ENCODE measurements at places on chromosomes 6 and 20.

DNA sequence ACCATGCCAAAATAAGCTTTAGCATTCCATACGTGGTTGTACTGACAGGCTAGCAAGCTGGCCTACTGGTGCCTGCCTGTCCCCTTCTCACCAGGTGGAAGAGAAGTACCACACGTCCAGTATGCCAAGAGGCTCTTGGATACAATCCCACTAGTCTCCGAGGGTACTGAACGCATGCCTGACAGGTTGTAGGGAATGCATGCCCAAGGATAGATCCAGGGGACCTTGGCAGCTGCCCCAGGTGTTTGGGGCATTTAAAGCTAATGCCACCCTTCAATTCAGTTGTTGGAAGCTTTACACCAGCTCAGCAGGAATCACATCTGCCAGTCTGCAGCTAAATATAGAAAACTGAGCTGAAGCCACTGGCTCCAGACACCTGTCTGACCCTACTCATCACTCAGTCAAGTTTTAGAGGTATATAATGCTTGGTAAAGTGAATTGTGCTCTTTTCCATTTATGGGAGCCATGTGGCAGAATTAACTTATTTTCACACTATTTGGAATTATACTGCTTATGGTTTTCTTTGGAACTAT lies 4.9 kb downstream of the TUBB2B start:
- DNase-seq: no peak

GRCh38 chr6:54010340-54011276 lies 100.6 kb upstream of the MLIP start:
- DNase-seq: no peak

- DNase-seq: no peak
These were observed 239.6 kb downstream of the LRFN2 start for GRCh38 chr6:40347571-40348011.

- no peak for DNase-seq
These were observed 76.0 kb downstream of the MAN1A1 start for GRCh38 chr6:119273272-119274196.

- DNase-seq: no peak
These were observed at the start of gene RBM24 for GRCh38 chr6:17281100-17281496. Gene RBM24 (plus strand): TSS chr6:17281361. CDS start chr6:17281582, 221 bp downstream.

GRCh38 chr6:41783106-41783780 lies 2.7 kb downstream of the PRICKLE4 start:
- no peak for DNase-seq

DNA sequence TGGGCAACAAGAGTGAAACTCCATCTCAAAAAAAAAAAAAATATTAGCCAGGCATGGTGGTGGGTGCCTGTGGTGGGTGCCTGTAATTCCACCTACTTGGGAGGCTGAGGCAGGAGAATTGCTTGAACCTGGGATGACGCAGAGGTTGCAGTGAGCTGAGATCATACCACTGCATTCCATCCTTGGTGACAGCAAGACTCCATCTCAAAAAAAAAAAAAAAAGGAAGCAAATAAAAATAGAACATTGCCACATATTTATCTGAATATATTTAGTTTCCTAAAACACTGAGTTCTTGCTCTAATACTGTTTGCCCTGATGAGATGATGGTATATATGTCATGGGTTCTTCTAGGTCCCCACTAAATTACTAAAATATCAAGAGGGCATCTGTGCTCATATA lies 28.4 kb downstream of the CASP8AP2 start:
- DNase-seq: no peak

- no peak for DNase-seq
These were observed 398.4 kb downstream of the TBC1D32 start for GRCh38 chr6:120935908-120936307.

- no peak for DNase-seq
These were observed 11.7 kb downstream of the BPIFB4 start for GRCh38 chr20:33091147-33091546.

DNA sequence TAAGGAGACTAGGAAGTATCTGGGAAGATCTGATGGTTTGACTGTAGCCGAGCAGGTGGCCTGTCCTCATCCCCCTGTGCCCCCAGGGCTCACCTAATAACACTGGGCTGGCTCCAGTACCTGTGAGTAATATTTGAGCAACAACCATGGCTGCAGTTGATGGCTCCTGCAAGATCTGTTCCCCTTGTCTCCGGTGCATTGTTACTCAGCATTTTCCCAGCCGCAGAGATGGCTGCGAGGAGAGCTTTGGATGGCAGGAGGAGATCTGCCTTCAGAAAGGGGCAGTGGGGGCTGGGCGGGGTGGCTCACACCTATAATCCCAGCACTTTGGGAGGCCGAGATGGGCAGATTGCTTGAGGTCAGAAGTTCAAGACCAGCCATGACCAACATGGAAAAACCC lies 39.3 kb downstream of the PTK7 start:
- DNase-seq: no peak

DNA sequence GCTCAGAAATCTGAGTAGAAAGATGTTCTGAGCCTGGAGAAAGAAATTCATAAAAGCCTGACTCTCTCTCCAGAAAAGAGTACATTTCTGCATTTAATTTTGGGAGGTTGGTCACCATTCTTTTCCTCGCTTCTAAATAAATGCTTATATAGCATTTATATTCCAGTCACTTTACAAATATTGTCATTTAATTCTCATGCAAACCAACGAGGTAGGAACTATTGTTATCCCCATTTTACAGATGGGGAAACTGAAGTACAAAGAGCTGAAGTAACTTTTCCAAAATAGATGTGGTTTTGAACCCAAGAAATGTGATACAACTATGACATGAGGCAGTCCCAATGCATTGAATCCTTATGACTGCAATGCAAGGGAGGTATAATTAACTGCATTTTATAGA lies 4.5 kb upstream of the TRIB3 start:
- no peak for DNase-seq

DNA sequence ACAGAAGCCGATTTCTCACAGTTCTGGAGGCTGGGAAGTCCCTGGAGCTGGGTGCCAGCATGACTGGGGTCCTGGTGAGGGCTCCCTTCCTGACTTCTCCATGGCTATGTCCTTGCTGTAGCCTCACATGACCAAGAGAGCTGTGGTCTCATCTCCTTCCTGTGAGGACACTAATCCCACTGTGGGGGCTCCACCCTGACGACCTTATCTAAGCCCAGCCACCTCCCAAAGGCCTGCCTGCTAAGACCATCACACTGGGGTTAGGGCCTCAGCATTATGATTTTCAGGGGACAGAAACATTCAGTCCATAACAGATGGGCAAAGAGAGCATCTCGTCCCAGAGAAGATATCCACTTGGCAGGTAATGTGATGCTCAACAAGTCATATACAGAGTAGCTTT lies 16.8 kb downstream of the RPP40 start:
- no peak for DNase-seq

DNA sequence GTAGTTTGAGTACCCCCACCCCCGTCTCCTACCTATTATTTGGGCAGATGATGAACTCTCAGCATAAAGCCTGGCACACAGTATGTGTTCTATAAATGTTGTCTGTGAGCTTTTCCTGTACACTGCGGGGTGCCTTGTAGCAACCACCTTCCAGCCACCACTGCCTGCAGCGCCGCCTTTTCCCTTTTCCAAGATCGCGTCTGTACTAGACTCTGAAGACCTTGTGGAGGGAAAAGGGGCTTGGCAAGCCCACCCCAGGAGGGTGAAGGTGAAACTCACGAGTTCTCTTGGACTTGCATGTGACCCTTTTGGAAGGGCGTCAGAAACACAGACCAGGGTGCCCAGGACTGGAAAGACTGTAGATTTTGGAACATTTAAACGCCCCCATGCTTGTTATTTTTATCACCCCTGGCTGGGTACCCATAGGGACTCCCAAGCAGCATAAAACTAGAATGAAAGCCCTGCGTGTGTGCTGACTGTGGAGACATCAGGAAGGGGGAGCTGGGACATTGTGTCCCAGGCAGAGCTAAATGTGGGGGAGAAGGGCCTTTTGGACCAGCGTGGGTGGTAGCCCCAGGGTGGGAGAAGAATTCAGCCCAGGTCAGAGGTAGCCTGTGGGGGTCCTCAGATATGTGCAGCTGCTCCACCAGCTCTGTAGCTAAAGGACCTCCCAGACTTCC lies 8.3 kb downstream of the BAK1 start:
- no peak for DNase-seq

DNA sequence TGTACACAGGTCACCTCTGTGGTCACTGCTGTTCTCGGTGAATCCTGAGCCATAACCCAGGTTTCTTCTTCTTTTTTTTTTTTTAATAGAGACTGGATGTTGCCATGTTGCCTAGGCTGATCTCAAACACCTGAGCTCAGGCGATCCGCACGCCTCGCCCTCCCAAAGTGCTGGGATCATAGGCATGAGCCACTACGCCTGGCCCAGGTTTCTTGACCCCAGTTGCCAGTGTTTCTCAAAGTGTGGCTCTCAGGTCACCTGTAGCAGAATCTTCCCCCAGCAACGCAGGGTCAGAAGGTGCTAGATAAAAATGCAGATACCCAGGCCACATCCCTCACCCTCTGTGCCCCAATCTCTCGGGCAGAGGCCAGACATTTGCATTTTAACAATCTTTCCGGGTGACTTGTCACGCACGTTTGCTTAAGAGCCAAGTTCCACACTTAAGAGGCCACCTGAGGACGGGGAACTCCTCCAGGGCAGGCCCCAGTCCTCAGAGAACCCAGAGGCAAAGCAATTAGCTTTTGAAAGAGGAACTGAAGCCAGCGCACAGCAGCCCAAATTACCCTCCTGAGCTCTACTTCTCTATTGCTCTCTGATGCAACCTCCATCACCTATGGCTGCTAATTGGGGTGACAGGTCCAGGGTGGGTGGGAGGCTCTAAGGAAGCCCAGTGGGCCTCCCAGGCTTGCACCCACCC lies 81.8 kb downstream of the NFATC2 start:
- no peak for DNase-seq

GRCh38 chr6:131683479-131683878 lies 17.7 kb downstream of the OR2A4 start:
- DNase-seq: no peak

GRCh38 chr20:34363465-34364222 lies 571 bp downstream of the ITCH start:
- DNase-seq: no peak

- DNase-seq: no peak
These were observed 168.2 kb downstream of the GPX5 start for GRCh38 chr6:28693751-28694443.

DNA sequence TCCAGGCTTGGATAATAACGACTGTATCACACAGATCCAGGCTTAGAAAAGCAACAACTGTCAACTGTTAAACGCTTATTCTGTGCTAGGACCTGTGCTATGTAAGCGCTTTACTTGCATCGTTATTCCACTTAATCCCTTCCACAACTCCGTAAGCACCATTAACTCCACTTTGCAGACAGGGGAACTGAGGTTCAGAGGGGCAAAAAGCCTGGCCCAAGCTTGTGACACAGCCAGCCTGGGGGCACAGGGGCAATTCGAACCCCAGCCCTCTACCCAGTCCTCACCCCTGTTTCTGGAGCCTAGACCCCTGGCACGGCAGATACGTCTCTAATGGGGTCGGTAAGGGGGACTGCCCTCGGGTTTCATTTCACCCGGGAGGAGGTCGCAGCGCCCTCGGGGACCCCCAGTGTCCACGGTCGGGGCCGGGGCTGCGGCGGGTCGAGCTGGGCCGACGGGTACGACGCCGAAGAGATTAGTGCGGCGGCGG lies 411 bp downstream of the DSN1 start:
- no peak for DNase-seq

GRCh38 chr20:8808202-8808535 lies 260.7 kb upstream of the PLCB4 start:
- DNase-seq: no peak

DNA sequence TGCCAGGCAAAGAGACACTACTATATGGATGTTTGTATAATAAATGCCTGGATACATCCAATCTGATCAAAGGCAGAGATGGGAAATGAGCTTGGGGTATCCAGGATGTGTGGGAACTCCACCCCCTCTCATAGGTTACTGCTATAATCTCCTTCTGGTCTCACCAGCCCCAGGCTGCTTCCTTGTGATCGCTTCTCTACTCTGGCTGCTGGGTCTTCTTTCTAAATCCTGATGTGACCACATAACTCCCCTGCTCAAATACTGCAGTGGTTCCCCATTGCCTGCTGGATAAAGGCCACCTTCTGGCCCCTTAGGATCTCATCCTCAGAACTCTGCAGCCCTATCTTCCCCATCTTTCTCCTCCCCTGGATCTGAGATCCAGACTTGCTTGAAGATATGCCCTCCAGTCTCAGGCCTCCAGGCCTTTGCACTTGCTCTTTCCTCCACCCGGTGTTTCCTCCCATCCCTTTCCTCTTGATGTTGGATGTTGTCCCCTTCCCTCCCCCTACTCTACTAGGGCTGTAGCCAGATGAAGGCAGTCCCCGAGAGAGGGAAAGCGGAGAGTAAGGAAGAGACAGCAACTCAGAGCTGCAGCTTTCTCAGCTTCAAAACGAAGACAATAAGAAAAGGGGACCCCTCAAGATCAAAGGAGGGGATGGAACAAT lies 828 bp upstream of the XKR7 start:
- no peak for DNase-seq

DNA sequence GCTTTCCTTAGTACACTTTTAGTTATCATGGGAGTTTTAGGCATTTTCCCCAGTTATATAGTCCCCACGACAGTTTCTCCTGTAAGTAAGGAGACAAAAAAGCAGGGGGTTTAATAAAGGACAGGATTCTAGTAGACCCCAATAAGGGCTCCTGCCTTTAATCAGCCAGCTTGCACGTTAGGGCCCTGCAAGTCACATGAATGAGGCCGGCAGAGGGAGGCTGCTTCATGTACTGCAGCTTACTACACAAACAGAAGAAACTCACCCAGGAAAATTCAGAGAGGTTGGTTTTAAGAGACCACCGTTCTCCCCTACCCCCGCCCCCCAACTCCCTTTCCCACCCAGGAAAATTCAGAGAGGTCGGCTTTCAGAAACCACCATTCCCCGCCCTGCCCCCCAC lies 229.7 kb upstream of the MOCS1 start:
- DNase-seq: no peak

DNA sequence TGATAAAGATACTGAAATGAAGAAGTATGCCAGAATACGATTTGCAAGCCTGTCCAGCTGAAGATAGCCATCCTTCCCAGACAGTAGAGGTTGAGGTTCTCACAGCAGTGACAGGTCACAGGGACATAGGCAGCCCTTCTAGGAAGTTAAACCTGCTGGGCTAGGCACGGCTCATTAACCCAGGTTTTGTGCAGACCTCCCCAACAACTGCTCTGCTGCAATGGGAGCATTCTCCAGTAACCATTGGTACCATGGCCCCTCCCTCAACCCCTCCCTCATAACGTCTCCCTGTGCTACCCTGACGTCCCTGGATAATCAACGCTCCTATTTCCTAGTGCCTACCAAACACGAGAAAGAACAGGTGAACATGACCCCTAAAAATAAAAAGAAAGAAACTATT lies 15.8 kb downstream of the ID4 start:
- no peak for DNase-seq

DNA sequence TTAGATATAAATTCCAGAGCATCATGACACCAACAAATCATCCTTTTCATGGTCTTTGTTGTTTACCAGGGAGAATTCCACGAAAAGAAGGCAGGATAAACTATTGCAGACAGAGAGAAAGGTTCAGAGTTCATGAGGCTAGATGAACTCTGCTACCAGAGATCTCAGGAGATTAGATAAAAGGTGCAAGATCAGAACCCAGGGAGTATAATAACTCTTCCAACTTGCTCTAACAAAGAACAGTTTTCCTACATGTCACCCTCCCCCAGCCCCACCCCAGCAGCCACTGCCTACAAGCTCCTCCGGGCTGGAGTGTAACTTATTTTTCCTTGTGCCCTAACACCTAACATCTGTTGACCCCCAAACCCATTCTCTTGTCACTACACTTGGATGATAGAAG lies 13.9 kb upstream of the CITED2 start:
- DNase-seq: no peak
